ENCODE measurements at places on chromosomes 16 and 17.

DNA sequence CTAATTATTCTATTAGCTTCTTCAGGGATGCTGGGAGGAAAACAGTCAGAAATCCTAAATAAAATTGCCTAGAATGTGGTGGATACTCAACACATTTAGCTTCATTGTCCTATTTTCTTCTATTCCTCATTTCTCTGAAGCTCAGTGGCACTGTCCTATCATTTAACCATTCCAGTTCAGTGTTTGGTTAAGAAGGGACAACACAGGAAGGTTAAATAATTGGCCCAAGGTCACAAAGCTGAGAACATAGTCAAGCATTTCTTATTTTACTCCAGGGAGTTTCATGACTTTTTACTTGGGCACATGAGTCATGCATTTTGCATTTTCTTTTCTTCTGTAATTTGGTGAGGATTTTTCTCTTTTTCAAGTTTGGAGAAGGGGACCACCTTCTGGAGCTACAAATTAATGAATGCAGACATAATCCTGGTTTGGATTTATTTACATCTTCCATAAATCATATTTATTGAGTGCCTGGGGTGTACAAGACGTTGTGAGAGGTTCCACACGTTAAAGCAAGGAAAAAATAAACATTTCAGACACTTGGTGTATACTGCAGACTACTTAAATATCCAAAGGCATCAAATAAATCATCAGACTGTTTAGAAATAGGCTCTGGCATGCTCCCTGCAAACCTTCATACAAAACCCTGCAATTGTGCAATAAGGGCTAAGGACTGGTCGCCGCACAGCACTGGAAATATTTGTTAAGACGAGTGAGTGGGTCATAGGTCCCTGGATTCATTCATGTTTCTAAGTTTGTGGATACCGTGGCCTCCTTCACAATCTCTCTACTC, 263.9 kb downstream of the MAF start:
- DNase-seq: no peak

- DNase-seq: no peak
Measured at GRCh38 chr16:85381738-85382592, 231.2 kb upstream of the GSE1 start.

DNA sequence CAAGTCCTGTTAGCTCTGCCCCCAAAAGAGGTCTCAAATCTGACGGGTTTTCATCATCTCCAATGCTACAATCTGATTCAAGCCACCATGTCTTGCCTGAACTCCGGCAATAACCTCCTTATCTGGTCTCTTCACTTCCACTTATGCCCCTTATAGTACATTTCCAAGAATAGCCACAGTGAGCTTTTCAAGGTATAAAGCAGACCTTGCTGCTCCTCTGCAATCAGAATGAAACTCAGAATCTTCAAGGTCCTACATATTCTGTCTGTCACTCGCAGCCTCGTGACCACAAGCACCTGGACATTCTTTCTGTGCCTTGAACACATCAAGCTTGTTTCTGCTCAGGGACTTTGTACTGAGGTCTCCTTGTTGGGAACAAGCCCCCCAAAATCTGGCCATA, 84.7 kb downstream of the YPEL2 start:
- DNase-seq: no peak

DNA sequence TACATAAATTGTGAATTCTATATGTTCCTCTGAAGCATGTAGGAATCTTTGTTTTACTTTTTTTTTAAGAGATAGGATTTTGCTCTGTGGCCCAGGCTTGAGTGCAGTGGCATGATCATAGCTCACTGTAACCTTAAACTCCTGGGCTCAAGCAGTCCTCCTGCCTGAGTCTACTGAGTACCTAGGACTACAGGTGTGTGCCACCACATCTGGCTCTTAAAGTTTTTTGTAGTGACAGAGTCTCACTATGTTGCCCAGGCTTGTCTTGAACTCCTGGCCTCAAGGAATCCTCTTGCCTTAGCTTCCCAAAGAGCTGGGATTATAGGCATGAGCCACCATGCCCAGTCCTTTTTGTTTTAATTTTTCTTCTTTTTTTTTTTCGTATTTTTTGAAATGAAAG, 25.3 kb downstream of the IKZF3 start:
- DNase-seq: no peak

DNA sequence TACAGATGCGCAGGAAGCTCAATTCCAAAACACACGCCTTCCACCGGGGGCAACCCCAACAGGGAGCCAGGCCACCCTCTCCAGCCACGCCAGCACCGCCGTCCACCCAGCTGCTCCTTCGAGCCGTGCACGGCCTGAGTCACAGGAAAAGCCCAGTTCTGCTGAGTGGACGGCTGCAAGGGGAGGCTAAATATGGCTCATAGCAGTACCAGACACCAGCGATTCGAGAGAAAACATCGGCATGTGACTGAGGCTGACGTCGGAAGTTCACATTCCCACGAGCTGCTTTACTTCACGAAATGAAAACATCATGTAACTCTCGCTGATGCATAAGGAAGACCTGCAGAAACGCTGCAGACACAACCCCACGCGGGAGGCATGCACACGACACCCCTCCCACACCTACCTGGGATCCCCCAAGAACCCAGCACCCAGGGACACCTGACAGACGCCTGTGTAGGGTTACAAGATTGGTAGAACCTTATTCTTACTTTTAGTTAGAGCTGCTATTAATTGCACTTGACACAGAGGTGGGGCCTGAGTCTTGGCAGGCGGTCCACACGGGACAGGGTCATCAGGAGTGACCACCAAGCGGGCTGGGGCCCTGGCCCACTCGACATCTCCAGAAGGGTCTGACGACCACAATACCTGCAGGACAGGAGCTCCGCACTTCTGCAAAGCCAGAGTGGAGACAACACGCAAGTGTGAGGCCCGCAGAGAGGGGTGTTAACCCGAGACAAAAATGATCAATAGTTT, 116.8 kb downstream of the ANKRD11 start:
- DNase-seq: no peak

DNA sequence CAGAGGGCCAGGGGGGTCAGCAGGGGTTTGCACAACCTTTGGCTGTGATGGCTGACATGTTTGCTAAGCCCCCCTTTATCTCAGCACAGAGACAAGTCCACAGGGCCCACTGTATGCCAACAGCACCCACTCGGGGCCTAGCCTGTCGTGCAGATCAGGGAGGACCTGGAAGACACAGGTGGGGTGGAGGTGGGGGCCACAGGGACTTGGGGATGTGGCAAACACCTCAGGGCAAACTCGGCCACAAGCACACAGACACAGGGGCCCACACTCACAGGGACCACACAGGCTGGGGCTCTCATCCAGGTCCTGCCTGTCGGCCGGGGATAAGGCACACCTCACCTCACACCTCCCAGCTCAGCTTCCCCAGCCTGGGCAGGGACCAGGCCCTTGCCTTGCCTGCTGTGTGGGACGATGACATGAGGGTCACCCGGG, 87.9 kb downstream of the C16orf78 start:
- DNase-seq: no peak

- DNase-seq: no peak
Measured at GRCh38 chr17:65776890-65777289, 215.4 kb upstream of the AXIN2 start.

GRCh38 chr16:55632259-55632658, 23.5 kb upstream of the SLC6A2 start:
- no peak for DNase-seq

DNA sequence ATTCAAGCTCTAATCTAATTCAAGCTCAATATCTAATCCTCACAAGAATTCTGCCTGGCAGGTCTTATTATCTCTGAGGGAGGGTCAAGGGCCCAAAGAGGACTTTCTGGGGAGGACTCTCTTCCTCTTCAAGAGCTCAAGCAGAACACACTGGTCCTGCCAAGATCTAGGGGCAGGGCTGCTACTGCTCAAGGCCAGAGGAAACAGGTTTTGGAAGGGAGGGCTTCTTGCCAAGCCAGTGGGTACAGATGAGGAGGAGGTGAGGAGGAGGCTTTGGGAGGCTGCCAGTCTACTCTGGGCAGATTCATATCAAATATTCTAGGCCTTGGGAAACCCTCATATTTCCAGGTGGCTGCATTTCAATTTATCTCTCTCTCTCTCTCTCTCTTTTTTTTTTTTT, 51.8 kb upstream of the IL34 start:
- no peak for DNase-seq

GRCh38 chr17:29623283-29623647, 553 bp upstream of the CORO6 start:
- DNase-seq: no peak

- DNase-seq: no peak
Measured at GRCh38 chr16:87412996-87413421, 20.9 kb downstream of the MAP1LC3B start.

DNA sequence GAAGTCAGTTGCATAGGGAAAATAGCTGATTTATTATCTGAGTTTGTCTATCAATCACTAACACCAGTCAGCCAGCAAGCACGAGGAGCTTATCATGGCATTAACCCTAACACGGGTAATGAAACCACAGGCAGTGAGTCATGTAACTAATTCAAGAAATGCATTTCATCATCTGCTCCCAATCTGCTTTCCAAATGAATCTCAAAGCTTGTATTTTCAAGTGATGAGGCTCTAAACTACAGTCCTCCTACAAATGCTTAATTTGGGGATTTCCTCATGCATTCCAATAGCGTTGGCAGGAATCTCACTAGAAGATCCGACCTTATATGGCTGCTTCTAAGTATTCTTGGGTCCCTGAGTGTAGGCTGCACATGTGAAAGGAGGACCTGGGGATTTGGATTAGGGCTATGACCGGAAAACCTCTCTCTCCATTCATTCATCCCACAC, 118.4 kb upstream of the HSBP1 start:
- no peak for DNase-seq

DNA sequence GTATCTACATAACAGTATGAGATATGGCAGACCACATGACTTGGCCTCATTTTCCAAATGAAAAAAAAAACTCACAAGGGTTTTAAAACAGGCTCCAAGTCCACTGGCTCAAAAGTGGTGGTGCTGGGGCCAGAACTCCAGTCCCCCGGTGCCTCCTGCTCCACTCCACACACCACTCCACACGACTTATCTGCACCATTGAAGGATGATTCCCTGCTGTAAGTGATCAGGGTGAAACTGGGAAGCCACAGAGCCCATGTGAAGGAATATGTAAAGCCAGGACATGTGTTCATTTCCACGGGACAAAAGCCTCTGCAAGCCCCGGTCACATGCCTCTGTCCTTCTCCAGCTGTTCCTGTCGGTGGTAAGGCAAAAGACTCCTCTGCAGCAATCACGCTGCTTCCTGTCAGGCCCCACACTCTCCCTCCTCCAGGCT, 97.2 kb downstream of the ZNF18 start:
- no peak for DNase-seq

GRCh38 chr17:49210158-49211029, at the start of the genes ABI3 and GNGT2:
ABI3 (plus strand) TSS chr17:49210707; CDS start chr17:49210725, 18 bp downstream.
GNGT2 (minus strand) TSS chr17:49210574; CDS start chr17:49207422, 3,152 bp downstream.
- peak; percentile 85 for DNase-seq

DNA sequence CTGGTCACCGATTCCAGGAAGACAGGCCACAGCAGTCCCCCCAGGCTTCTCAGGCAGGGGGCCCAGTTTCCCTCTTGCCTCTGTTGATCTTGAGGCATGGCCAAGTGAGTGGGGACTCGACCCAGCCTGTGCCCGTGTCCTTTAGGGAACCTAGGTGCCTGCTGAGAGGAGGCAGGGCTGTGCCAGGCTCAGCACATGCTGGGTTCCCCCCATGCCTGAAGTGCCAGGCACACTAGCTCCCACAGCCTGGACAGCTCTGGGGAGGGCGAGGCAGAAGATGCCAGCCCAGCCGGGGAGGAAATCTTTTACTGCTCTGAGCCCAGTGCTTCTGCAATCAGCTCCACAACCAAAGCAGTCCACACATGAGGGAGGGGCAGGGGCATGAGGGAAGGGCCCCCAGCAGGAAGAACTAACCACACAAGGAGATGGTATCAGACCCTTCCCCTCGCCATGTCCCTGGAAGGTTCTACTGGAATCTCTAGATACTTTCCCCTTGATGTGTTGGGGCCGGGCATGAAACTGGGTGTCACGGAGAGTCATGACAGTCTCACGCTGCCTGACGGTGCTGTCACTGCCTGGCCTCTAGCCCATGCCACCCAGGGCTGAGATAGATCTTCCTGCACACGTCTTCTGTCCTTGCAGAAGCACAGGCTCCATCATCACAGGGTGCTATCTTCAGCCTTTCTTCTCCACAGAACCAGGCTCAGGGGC, 25.5 kb downstream of the MYO18A start:
- no peak for DNase-seq

- DNase-seq: no peak
Measured at GRCh38 chr16:74842413-74842812, 67.8 kb upstream of the FA2H start.

- no peak for DNase-seq
Measured at GRCh38 chr16:12941896-12942295, 40.5 kb downstream of the SHISA9 start.

DNA sequence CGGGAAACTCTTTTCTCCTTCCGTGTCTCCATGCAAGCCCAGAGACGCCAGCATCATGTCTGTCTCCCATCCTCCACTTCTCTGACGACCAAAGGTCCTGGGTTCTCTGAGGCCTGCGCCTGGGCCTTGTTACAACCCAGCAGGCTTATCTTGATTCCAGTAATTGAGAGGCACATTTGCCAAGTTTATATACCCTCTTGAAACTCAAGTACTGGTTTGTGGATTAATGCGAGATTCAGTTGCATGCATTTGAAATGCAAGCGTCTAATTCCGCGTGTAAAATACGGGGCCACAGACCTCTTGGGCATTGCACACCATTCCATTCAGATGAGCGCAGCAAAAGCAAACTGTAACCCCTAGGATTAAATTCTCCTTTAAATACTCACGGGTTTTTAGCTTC, 28.7 kb upstream of the CRISPLD2 start:
- no peak for DNase-seq

DNA sequence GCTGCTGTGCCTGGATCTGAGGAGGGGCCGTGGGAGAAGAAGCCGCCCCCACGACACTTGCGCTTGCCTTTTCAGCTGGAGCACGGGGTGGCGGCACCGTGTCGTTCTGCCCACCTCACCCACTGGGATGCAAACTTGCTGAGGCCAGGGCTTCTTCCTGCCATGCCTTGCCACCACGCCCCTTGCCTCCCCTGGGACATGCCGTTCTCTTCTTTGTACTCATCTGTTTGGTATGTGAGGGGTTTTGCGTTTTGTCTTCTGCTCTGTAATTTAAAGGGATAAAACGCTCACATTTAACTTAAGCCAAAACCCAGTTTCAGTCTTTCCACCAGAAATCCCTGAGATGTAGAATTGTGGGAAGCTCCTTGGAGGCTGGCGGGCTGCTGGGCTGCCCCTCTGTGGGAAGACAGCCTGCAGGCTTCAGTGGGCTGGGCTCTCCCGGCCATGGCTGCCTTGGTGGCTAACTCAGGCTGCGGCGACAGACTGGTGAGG, 180.2 kb downstream of the RPTOR start:
- no peak for DNase-seq

DNA sequence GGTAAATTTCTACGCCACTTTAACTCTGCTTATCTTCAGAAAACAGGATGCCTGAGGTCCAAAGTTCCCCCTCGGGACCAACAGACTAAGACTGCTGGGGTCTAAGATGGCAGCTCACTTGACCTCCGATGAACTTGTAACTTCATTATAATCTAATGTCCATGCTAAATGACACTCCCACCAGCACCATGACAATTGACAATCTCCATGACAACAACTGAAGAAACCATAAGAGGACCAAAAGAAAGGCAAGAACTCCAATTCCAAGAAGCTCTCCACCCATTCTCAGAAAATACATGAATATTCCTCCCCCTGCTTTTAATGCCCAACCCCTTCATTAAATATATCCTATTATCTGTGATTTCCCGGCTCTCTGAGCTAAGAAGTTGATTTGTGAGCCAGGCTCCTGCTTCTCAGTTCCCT, 7.5 kb downstream of the CCL4 start:
- DNase-seq: no peak

- no peak for DNase-seq
Measured at GRCh38 chr16:81928271-81928918, 82.9 kb downstream of the SDR42E1 start.

All from GM19239 (cell line).